ENCODE measurements at places on chromosomes 16 and 17. TPM values are rescaled to one million over a fixed set of nuclear protein-coding genes. Genes with fewer than 3 reads are reported as not detected.

DNA sequence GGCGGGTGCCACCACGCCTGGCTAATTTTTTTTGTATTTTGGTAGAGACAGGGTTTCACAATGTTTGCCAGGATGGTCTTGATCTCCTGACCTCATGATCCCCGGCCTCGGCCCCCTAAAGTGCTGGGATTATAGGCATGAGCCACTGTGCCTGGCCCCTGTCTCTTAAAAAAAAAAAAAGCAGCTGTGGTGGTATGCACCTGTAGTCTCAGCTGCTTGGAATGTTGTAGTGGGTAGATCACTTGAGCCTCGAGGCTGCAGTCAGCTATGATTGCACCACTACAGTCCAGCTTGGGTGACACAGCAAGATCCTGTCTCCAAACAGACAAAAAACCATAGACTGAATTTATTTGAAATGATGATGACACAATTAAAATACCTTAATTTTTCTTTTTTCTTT is 24.3 kb downstream of the CDK12 start:
- peak; percentile 94 for DNase-seq

DNA sequence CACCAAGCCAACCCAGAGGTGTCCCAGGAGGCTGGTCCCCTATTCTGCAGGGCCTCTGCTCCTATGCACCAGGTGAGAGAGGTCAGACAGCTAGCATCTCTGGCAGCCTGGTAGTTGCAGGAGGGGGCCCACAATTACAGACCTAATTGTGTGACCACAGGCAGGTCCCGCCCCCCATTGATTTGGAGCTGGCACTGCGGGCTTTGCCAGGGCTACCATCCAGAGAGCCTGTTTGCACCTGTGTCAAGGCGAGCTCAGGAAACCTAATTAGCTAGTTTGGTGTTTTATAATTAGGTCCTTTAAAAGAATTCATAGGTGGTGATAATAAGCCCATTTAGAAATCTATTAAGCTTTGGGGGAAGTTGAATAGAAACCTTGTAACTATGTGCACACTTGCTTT is 90.2 kb downstream of the MRM1 start:
- DNase-seq, result no peak

GRCh38 chr16:17828012-17828411 is 357.3 kb upstream of the XYLT1 start:
- peak; percentile 51 for DNase-seq

- DNase-seq, result no peak
Measured at GRCh38 chr17:56064506-56064905, 88.8 kb upstream of the ANKFN1 start.

- no peak for DNase-seq
Measured at GRCh38 chr16:73890186-73891128, 406.2 kb upstream of the PSMD7 start.

DNA sequence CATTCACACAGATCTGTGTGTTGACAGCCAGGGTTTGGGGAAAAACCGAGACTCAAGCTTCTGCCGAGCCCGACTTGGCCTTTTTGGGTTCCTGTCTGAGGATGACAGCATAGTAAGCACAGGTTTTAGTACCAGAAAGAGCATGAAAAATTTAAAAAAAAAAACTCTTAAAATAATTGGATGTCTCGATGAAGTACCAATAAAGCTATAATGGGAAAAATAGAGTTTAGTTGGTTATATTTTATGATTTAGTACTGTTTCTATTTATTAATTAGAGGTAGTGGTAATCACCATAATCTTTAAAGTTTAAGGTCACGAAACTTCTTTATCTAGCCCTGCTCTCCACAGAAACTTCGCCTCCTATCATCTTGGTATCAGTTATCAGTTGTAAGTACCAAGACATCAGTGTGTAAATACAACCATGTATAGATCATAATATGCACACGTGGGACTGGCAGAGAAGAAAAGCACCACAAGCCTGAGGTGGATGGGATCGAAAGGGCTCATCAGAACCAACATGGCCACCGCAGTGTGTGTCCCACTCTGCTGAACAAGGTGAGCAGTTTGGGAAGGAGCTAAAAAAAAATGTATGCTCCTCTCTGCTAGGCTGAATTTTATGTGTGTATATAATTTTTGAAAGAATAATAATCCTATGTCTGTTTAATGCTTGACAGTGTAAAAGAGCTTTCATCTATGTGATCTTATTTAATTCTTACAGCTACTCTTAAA is 14.4 kb upstream of the EEF2K start:
- DNase-seq, result peak; percentile 32

GRCh38 chr17:33848433-33848832 is 406.7 kb upstream of the CCL2 start:
- no peak for DNase-seq

DNA sequence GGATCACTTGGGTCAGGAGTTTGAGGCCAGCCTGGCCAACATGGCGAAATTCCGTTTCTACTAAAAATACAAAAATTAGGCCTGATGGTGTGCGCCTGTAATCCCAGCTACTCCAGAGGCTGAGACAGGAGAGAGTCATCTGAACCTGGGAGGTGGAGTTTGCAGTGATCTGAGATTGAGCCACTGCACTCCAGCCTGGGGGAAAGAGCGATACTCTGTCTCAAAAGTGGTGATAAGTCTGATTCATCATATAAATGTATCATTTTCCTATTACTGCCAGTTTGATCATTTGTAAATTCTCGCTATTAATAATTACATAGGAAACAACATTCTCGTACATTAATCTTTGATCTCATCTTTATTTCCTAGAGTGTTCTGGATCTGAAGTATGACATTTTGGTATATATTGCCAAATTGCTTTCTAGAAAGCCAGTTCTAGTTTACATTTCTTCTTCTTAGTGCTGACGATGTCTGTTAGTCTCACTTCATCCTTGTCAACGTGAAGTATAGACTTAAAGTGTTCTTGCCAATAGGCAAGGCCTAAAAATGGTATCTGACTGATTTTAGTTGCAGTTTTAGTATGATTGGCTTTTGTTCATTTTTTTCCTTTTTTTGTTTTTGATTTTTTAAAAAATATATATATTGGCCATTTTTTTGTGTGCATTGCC is 9.7 kb downstream of the RABEP1 start:
- no peak for DNase-seq

MED1 gene
- polyA plus RNA-seq, result 21.4 TPM

DNA sequence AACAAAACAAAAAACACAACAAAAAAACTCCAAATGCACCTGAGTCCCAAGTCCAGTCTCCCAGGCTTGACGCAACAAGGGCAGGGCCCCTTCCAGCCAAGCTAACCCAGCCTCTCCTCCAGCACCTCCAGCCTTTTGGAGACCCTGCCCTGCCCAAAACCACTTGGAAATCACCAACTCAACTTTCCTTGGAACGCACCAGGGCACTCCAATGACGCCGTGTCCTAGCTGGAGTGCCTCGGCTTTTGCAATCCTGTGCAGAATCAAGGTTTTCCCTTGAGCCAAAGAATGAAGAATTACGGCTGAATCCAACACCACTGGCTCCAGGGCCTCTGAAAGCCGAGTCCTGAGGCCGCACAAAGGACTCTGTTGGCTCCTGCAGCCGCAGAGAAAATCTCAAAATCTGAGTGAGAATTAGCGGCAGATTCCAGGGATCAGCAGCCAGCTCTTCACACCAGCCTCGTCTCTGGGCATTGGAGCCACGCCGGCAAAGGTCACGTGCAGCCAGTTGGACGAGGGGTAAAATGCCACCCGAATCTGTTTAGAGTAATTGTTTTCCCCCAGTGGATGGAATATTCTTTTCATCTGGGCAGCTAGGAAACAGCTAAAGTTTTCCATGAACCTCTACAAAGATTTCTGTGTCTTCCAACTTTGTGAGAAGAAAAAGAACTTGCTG is 9.7 kb upstream of the BAIAP2 start:
- no peak for DNase-seq

DNA sequence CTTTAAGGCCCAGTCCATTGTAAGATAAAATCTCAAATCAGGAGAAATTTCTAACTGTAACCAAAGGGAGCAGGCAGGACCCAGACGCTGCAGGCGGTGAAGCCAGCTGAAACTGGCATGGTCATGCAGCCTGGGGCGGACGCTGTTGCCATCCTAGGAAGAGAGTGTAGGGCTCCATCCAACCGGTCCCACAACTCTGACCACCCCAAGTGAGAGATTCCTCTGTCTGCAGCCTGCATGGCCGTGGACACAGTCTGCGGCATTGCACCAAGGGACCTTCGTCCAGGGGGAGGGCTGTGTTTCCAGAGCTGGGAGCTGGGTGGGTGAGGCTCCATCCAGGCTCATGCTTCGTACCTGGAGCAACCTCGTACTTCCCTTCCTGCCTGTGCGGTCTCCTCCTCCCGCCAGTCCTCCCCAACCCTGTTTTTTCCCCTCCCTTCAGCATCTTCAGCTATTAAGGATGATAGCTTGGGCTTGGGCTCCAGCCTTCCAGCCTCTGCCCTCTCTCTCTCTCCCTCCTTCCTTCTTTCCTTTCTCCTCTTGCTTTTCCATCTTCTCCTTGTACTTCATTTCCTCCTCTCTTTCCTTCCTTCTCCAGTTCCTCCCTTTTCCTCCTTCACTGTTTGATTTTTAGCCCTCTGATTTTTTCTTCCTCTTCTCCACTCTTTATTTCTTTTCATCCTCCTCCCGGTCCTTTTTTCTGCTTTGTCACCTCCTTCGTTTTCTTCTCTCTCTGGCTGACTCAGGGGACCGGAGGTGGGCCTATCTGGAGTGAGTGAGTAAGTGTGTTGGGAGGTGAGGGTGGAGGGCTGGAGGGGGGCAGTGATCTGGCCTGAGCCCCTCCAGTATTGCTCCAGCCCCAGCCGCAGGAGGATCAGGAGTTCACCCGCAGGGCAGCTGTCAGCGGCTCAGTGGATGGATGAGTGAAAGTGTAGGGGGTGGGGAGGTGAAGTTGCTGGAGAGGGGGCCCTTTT is 17.0 kb upstream of the LHX1 start:
- DNase-seq, result no peak

GRCh38 chr17:82320140-82320840 is 2.9 kb upstream of the CD7 start:
- no peak for DNase-seq

- DNase-seq, result no peak
Measured at GRCh38 chr16:3149630-3150345, 15.0 kb downstream of the ZNF213 start.

ALOX12 gene
- polyA plus RNA-seq, result 0.53 TPM

KRTAP3-2 gene
- polyA plus RNA-seq, result not detected

- DNase-seq, result no peak
Measured at GRCh38 chr17:78697554-78698343, 84.3 kb downstream of the CYTH1 start.

MYL11 gene
- 0.29 TPM for polyA plus RNA-seq

GRCh38 chr16:76443973-76444372 is 166.8 kb downstream of the CNTNAP4 start:
- no peak for DNase-seq

GRCh38 chr16:31009120-31009519 is 1.3 kb downstream of the STX1B start:
- DNase-seq, result no peak

GRCh38 chr17:81580481-81580880 is 28.3 kb upstream of the FAAP100 start:
- no peak for DNase-seq

DNA sequence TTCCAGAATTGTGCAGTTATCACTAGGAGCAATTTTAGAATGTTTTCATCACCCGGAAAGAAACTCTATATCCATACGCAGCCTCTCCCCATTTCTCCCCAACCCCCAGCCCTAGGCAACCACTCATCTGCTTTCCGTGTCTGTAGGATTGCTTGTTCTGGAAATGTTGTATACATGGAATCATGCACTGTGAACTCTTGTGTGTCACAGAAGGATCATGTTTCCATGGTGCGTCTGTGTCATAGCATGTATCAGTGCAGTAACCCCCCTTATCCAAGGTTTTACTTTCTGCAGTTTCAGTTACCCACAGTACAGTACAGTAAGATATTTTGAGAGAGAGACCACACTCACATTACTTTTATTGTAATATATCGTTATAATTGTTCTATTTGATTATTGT is 299.4 kb downstream of the CPPED1 start:
- DNase-seq, result no peak

- no peak for DNase-seq
Measured at GRCh38 chr17:80795090-80795580, 196.5 kb upstream of the CHMP6 start.

- no peak for DNase-seq
Measured at GRCh38 chr17:81298991-81299738, 4.1 kb upstream of the SLC38A10 start.

DNA sequence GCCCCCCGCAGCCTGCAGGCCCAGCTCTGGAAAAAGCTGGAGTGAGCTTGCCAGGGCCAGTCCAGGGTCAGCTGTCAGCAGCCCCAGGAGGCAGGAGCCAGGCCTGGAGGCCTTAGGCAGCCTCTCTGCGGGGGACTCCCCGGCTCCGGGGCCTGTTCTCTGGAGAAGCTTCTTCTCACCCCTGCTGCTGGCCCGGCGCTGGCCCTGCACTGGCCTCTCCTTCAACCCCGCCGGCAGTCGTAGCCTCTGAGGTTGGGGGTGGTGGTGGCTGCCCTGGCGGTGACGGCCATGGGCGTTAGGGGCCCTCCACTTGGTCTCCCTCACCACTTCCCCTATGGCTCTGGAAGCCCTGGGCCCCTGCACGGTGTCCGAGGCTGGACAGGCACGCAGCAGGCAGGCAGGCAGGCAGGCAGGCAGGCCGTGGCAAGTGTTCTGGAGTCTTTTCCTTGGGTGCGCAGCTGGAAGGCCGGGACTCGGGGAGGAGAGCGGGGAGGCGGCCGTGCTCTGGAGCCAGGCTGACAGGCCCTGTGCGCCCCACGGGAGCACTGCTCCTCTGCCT is 2.1 kb downstream of the FOXF1 start:
- no peak for DNase-seq

DNA sequence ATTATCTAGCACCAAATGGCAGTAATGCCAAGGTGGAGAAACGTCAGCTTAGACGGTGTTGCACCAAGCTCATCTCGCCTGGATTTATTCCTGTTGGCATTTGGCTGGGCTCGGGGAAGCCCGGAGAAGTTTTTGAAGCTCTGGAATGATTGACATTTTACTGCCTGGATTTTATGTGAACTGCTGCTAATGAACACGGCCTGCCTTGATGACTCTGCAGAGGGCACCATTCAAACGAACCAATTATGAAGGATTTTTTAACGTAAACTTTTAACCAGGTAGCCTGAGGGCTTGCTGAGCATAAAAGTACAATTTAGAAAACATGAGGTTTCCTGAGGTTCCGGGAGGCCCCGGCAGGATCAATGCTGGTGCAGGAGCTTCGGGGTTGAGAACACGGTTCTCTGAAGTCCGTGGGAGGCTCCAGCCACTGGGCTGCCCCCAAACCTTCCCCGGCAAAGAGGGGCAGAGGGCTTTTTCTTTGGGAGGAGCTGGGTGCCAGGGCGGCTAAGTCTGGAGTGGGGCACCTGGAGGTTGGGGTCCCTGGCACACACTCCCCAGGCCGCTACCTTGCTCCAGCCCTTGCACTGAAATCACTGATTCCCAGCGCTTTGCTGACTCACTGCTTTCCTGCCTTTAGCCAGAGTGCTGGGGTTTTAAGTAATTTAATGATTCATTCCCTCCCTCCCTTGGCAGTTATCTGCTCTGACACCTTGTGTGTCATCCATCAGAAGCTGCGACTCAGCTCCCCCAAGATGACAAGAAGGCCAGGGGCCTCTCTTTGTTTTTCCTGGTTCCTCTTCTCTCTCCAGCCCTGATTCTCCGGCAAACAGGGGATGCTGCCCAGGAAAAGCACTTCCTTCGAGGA is 161.2 kb upstream of the IRX3 start:
- DNase-seq, result peak; percentile 84

- no peak for DNase-seq
Measured at GRCh38 chr17:6196355-6196754, 126.2 kb downstream of the WSCD1 start.

Measured in mammary epithelial cell (primary cell).